ENCODE measurements at places on chromosomes 7 and 10.

DNA sequence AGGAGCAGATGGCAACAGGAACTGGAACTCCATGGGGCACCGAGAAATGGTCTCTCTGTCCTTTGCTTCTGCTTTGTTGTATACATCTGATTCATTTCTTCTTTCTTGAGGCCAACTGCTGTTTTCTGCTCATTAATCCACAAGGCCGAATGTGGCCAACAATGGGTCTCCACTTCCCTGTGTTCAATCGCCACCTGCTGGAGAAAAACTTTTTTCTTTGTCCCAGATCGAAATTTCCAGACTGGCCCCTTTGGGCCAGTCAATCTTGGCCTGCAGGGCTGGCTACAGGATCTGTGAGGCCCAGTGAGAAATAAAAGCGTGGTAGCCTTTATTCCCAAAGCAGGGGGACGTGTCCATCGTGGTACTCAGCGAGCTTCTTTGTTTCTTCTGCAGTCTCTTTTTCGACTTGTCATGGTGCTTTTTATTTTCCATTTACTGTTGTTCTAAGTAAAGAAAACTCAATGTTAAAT, 58.8 kb downstream of the PARP12 start:
- no peak for DNase-seq

GRCh38 chr10:10053051-10053450, 964.6 kb upstream of the CELF2 start:
- no peak for DNase-seq

GRCh38 chr7:134777908-134778580, 1.4 kb upstream of the CALD1 start:
- DNase-seq, result no peak

GRCh38 chr10:59757966-59758365, 4.7 kb upstream of the MRLN start:
- DNase-seq, result no peak

DNA sequence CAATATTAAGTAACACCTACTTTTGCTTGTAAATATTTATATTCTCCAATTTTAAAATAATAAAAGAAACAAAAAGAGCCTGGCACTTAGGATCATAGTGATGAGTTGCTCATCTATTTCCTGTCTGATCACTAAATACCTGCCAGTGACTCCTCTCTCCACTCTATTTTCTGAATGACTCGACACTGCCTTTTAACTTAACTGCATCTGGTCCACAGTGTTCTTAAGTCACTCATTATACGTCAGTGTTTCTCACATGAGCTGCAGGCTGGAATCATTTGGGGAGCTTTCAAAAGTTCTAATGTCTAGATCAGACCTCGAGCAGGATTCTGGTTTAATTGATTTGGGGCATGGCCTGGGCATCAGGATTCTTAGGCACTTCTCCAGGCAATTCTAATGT, 78.0 kb upstream of the AGBL3 start:
- DNase-seq, result no peak

GRCh38 chr7:11923376-11923930, 91.5 kb upstream of the THSD7A start:
- DNase-seq, result no peak

- DNase-seq, result no peak
Observed at GRCh38 chr10:61835946-61836887, 65.3 kb upstream of the ARID5B start.

DNA sequence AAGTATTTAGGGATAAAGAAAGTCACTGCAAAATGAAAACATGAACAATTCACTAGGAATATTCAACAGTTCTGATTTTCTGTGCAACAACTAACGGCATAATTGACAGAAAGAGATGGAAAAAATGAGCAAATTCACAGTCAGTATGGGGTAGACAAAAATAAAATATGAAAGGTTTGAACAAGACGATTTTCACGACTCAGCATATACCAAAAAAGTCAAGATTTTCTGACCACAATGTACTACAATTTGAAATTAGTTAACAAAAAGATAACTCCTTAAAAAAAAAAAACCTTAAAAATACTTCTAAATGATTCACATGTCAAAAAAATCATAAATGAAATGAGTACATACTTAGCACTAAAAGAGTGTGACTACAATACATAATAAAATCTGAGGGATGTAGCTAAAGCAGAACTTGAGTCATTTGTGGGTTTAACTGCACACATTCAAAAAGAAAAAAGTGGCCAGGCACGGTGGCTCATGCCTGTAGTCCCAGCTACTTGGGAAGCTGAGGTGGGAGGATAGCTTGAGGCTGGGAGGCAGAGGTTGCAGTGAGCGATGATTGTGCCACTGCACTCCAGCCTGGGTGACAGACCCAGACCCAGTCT, 22.6 kb upstream of the MTURN start:
- no peak for DNase-seq

GRCh38 chr7:2698581-2699288, 10.7 kb downstream of the AMZ1 start:
- peak; percentile 42 for DNase-seq

- DNase-seq, result no peak
Observed at GRCh38 chr10:21213381-21213780, 312.1 kb downstream of the SKIDA1 start.

DNA sequence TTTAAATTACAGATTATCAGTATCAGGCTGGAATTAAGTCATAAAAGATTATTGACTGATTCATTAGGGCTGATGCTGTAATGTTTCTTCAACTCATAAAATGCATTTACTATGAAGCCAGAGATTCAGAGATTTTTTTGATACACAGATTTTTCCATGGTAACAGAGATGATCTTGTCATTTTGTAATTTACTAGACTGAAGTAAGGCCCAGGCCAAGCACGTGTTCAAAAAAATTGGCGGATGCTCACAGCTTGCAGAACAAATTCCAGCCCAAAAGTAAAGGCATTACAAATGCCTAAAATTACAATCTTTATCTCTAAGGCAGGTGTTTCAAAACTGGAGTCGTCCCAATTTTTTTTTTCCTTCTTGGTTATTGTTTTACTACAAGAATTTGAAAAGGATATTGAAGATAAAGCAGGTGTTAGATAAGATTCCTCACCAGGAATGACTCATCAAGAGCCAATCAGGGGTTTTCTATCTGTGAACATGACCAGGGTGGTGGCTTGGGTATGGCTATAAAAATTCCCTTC, 78.4 kb upstream of the MEOX2 start:
- DNase-seq, result no peak

GRCh38 chr7:50095634-50096033, 2.6 kb upstream of the ZPBP start:
- DNase-seq, result no peak

GRCh38 chr7:129538790-129539189, 36.5 kb downstream of the SMKR1 start:
- no peak for DNase-seq

- DNase-seq, result no peak
Observed at GRCh38 chr7:14191686-14192098, 202.2 kb upstream of the ETV1 start.

- DNase-seq, result no peak
Observed at GRCh38 chr10:119090968-119091367, 10.4 kb upstream of the EIF3A start.

- no peak for DNase-seq
Observed at GRCh38 chr7:84092207-84092606, 102.4 kb downstream of the SEMA3A start.

GRCh38 chr7:44075296-44076075, 6.8 kb downstream of the POLM start:
- DNase-seq, result no peak

DNA sequence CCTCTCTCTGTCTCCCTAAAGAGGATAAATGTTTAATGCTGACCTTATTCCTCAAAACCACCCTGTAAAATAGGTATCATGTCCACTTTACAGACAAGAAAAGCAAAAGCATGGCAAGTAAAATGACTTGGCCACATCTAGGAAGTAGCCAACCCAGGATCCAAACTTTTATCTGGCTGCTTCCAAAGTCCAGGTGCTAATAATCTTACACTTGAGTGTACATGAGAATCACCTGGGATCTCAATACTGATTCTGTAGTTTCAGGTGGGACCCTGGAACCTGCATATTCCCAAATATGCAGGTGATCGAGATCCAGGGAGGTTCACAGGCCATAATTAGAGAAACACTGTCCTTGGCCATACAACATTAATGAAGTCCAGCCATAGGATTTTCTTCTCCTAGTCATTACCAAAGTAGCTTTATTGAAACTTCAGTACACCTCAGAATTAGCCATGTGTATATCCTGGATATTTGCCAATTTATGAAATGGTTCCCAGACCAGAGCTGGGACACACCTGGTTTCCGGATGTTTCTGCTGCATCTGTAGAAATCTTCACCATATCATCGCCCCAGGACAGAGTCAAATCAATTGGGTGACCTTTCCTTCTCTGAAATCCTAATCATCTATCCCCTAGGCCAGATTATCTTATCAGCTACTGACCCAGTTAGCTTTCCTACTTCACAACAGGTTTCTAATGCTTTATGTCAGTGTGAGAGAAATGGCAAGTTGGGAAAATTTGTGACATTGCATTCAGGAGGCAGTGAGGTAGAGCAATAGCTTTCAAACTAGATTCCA, 119.1 kb upstream of the KMT2E start:
- no peak for DNase-seq

DNA sequence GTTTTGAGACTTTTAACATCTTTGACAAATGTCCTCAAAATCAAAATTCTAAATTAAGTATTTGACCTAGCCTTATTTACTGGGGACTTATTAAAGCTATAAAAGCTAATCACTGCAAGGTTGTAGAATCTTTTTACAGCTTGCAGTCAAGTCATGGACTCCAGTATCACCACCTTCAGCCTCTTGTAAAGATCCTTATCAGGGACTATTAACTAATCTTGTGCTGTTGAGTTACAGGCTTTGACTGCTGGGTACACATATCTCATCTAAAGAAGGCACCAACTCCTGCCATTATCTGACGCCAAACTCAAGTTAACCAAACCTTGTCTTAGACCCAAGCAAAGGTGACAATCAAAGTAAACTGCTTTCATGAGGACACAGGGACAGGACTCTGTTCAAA, 621.0 kb upstream of the IGFBP3 start:
- DNase-seq, result no peak

- no peak for DNase-seq
Observed at GRCh38 chr10:57715233-57715632, 552.5 kb downstream of the IPMK start.

GRCh38 chr7:33421429-33421828, 292.1 kb downstream of the BBS9 start:
- no peak for DNase-seq

- DNase-seq, result no peak
Observed at GRCh38 chr10:13913897-13914296, 327.1 kb downstream of the PRPF18 start.

- DNase-seq, result no peak
Observed at GRCh38 chr7:36278620-36279172, 111.0 kb upstream of the ANLN start.

- no peak for DNase-seq
Observed at GRCh38 chr7:74501298-74501697, 47.6 kb downstream of the GTF2IRD1 start.

GRCh38 chr10:72056932-72057751, 31.2 kb downstream of the SPOCK2 start:
- DNase-seq, result no peak

- DNase-seq, result no peak
Observed at GRCh38 chr10:126734967-126735366, 64.5 kb upstream of the C10orf90 start.

- DNase-seq, result no peak
Observed at GRCh38 chr7:139739863-139740597, 37.8 kb downstream of the HIPK2 start.

GRCh38 chr10:3525832-3526449, 259.1 kb downstream of the KLF6 start:
- no peak for DNase-seq

DNA sequence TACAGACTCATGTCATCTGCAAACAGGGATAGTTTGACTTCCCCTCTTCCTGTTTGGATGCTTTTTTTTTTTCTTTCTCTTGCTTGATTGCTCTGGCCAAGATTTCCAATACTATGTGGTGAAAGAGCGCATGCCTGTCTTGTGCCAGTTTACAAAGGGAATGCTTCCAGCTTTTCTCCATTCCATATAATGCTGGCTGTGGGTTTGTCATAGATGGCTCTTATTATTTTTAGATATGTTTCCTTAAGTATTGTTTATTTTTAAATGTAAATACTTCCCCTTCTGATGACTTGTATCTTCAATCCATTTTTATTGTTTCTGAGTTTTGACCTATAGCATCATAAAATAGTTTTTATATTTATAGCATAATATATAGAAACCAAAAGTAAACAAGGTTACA, 17.9 kb downstream of the FAM237B start:
- no peak for DNase-seq
